ENCODE measurements at places on chromosomes 12 and 14. TPM values are rescaled to one million over a fixed set of nuclear protein-coding genes. Genes with fewer than 3 reads are reported as not detected.

- H3K36me3 ChIP-seq: peaks cover 81% of the 10 kb centered on the region
- H3K4me3 ChIP-seq: no peak overlapping the region
- no peaks in the 10 kb centered on the region for H3K4me1 ChIP-seq
- H3K27me3 ChIP-seq: no peaks in the 10 kb centered on the region
- no peak for DNase-seq
Measured at GRCh38 chr12:132946246-132946820, 9.8 kb downstream of the ZNF605 start.

- H3K4me3 ChIP-seq: no peak overlapping the region
- DNase-seq: no peak
- no peak overlapping the region for H3K27ac ChIP-seq
- no peaks in the 10 kb centered on the region for H3K4me1 ChIP-seq
- no peaks in the 10 kb centered on the region for H3K27me3 ChIP-seq
- no peaks in the 10 kb centered on the region for H3K36me3 ChIP-seq
Measured at GRCh38 chr14:47466916-47467315, 208.5 kb downstream of the MDGA2 start.

PXN gene
- total RNA-seq: 65.3 TPM

GRCh38 chr14:81385886-81386285, 14.2 kb downstream of the STON2 start:
- no peaks in the 10 kb centered on the region for H3K27me3 ChIP-seq
- no peak overlapping the region for H3K27ac ChIP-seq
- no peaks in the 10 kb centered on the region for H3K36me3 ChIP-seq
- H3K4me1 ChIP-seq: no peaks in the 10 kb centered on the region

TAS2R42 gene
- total RNA-seq: not detected

SLC7A8 gene
- 23.5 TPM for total RNA-seq

DNA sequence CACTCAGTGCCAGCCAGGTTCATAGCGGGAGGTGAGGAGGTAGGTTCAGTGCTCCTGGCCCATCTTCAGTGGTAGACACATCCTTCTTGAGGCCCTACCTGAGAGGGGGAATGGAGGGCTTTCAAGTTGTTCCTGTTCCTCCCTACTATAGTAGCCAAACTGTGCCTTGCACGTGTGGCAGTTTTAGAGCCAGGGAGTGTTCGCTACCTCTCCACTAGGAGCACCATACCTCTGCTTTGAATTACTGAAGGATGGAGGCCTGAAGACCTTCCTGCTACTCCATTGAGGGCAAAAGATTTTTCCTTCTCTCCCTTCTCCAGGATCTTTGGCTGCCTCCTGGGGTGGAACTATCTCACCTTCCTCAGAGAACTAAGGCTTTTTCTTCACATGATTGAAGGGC, 5.9 kb upstream of the ALG10 start:
- H3K4me1 ChIP-seq: peaks cover 2% of the 10 kb centered on the region
- H3K27me3 ChIP-seq: no peaks in the 10 kb centered on the region
- H3K36me3 ChIP-seq: no peaks in the 10 kb centered on the region

GRCh38 chr12:120015313-120015712, 26.3 kb downstream of the BICDL1 start:
- DNase-seq: no peak
- H3K27ac ChIP-seq: no peak overlapping the region
- no peaks in the 10 kb centered on the region for H3K36me3 ChIP-seq
- peaks cover 9% of the 10 kb centered on the region for H3K27me3 ChIP-seq
- no peak overlapping the region for H3K4me3 ChIP-seq

P2RX7 gene
- total RNA-seq: 4.3 TPM

DNA sequence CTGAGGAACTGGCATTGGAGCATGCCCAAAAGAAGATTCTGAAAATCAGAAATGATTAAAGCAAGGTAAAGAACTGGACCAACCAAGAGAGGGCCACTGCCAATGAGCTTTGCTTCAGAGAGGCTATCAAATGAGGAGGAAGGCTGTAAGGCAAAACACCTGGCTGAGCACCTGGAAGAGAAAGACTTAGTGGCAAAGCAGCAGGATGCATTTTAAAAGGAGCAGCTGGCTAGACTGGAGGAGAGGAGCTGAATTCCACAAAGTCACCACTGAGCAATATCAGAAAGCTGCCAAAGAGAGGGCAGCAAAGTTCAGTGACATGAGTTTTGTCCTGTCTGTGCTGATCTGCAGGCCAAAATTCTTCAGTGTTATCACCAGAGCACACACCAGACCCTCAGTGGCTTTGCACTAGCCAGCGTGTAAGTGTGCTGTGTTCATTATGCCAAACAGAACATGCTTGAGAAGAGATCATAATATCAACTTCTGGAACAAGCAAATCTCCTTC, 338.7 kb downstream of the TRHDE start:
- H3K36me3 ChIP-seq: no peaks in the 10 kb centered on the region
- H3K4me3 ChIP-seq: no peak overlapping the region
- H3K27ac ChIP-seq: no peak overlapping the region
- no peak for DNase-seq
- H3K4me1 ChIP-seq: no peaks in the 10 kb centered on the region

DNA sequence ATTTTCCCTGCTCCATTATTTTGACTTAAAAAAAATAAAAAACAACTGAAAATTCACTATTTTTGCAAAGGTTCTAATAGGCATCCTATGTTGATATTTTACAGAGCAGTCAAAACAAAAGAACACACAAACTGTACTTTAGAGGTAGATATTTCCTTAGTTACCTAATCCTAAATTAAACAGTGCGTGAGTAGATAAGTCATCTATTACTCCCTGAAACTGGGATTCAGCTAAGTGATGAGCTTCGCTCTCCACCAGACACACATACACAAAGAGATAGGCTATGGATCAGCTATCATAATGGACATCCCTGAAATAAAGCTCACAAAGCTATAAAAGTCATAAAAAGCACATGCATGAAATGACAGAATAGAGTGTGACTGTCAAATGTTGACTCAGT, 398.7 kb downstream of the SOX5 start:
- DNase-seq: no peak
- no peak overlapping the region for H3K4me3 ChIP-seq
- H3K27ac ChIP-seq: no peak overlapping the region
- no peaks in the 10 kb centered on the region for H3K36me3 ChIP-seq
- H3K4me1 ChIP-seq: no peaks in the 10 kb centered on the region

CLEC4C gene
- not detected for total RNA-seq

TAS2R7 gene
- total RNA-seq: not detected

TDRD9 gene
- 2.9 TPM for total RNA-seq

KRT8 gene
- total RNA-seq: 270 TPM

CACNB3 gene
- 41.0 TPM for total RNA-seq

DNA sequence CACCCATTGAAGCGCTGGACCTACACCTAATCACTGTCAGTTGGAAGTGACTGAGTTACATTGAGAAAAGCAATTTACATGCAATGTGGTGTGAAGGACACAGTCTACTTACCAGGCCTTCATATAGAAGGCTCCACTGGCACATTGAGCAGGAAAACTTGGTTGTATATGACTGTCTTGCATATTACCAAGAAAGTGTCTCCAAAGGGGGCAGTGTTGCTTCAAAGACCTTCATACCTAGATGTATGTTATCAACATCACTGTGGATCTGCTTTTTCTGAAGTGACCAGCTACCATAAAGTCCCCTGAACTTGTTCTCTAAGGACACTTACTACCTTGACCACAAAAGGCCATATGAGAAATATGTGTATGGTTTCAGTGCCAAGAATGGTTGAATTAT, 64.1 kb downstream of the NELL2 start:
- no peak overlapping the region for H3K27ac ChIP-seq
- no peaks in the 10 kb centered on the region for H3K4me1 ChIP-seq
- no peaks in the 10 kb centered on the region for H3K36me3 ChIP-seq
- H3K4me3 ChIP-seq: no peak overlapping the region
- no peaks in the 10 kb centered on the region for H3K27me3 ChIP-seq
- DNase-seq: no peak

- no peak overlapping the region for H3K27ac ChIP-seq
- H3K27me3 ChIP-seq: no peaks in the 10 kb centered on the region
- no peaks in the 10 kb centered on the region for H3K4me1 ChIP-seq
- no peak for DNase-seq
- H3K4me3 ChIP-seq: no peak overlapping the region
Measured at GRCh38 chr12:68856510-68856909, 48.5 kb downstream of the MDM2 start.

ANO2 gene
- 17.9 TPM for total RNA-seq

AEBP2 gene
- total RNA-seq: 31.8 TPM

DNA sequence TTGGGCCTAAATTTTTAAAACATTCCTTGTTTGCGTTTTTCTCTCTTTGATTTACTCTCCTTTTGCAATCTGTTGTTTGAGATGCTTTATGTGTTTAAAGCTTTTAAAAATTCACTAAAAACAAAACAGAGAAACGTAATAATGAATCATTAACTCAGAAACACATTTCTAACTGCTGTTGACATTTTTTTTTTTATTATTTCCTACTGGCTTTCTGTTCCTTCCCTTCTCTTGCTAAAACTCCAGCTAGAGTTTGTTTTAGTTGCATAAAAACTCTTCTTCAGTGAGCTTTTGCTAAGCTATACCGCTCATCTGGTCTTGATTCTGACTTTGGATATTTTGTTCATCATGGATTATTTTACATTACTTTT, 29.0 kb upstream of the SRGAP1 start:
- H3K36me3 ChIP-seq: no peaks in the 10 kb centered on the region
- no peak overlapping the region for H3K27ac ChIP-seq
- no peak for DNase-seq
- no peaks in the 10 kb centered on the region for H3K27me3 ChIP-seq

GRCh38 chr14:69129264-69129880, 23.5 kb downstream of the DCAF5 start:
- no peak for DNase-seq
- H3K4me1 ChIP-seq: peaks cover 57% of the 10 kb centered on the region
- no peaks in the 10 kb centered on the region for H3K27me3 ChIP-seq
- no peak overlapping the region for H3K4me3 ChIP-seq
- H3K27ac ChIP-seq: peak overlapping the region; percentile 71
- no peaks in the 10 kb centered on the region for H3K36me3 ChIP-seq

GRCh38 chr12:111166779-111167540, 201.9 kb downstream of the PHETA1 start:
- H3K4me1 ChIP-seq: no peaks in the 10 kb centered on the region
- H3K27ac ChIP-seq: no peak overlapping the region
- no peak overlapping the region for H3K4me3 ChIP-seq
- no peaks in the 10 kb centered on the region for H3K36me3 ChIP-seq

DNA sequence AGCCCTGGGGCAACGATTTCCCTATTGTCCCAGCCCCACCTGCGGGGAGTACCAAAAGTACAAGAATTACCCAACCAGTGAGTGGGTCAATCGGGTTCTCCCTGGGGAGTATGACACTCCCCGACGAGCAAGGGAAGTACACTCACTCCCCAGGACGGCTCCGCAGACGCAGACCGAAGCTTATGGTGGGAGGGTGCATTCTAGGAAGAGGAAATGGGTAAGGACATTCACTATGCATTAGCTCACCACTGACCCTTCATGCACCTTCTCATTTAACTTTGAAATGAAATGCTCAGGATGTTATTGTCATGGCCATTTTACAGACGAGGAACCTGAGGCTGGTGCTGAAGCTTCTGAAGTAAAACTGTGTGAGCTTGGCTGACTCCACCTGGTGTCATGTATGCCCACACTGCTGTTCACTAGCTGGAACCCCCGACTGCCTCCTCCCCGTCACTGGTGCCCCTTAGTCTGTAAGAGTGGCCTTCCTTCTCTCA, 45.8 kb upstream of the TMED10 start:
- DNase-seq: no peak
- H3K4me3 ChIP-seq: no peak overlapping the region
- no peaks in the 10 kb centered on the region for H3K36me3 ChIP-seq
- H3K27ac ChIP-seq: no peak overlapping the region
- no peaks in the 10 kb centered on the region for H3K4me1 ChIP-seq

DNA sequence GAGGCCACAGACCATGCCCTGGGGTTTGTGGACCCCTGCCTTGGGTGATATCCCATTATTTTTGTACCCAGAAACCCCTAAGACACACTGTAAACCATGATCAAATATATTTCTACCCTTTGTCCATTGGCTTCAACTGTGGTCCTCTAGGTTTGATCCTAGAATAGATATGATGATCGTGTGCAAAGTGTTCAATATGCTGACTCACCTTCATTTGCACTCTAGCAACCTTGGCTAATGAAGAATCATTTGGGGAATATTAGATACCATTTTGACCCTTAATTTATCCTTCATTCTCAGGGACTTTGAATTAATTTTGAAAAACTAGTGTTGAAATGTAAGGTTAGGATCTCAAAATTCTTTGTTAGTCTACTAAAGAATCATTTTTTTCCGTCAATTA, 73.1 kb upstream of the RAP1B start:
- no peak overlapping the region for H3K4me3 ChIP-seq
- no peak overlapping the region for H3K27ac ChIP-seq
- H3K36me3 ChIP-seq: no peaks in the 10 kb centered on the region

SLC8A3 gene
- 1.7 TPM for total RNA-seq

- no peaks in the 10 kb centered on the region for H3K27me3 ChIP-seq
- no peak overlapping the region for H3K4me3 ChIP-seq
- H3K36me3 ChIP-seq: no peaks in the 10 kb centered on the region
- H3K27ac ChIP-seq: no peak overlapping the region
- peak; percentile 88 for DNase-seq
Measured at GRCh38 chr12:52627395-52628110, 9.2 kb upstream of the KRT73 start.

- H3K4me3 ChIP-seq: no peak overlapping the region
- H3K36me3 ChIP-seq: no peaks in the 10 kb centered on the region
- no peaks in the 10 kb centered on the region for H3K4me1 ChIP-seq
- DNase-seq: no peak
- H3K27me3 ChIP-seq: no peaks in the 10 kb centered on the region
Measured at GRCh38 chr14:22463763-22464173, 125.3 kb downstream of the DAD1 start.

GRCh38 chr12:38053655-38054464, 262.7 kb upstream of the ALG10B start:
- H3K27ac ChIP-seq: no peak overlapping the region
- H3K4me1 ChIP-seq: no peaks in the 10 kb centered on the region
- no peaks in the 10 kb centered on the region for H3K36me3 ChIP-seq
- no peaks in the 10 kb centered on the region for H3K27me3 ChIP-seq

TM7SF3 gene
- total RNA-seq: 41.1 TPM

CACNA1C gene
- 50.3 TPM for total RNA-seq

KICS2 gene
- total RNA-seq: 8.8 TPM

DNA sequence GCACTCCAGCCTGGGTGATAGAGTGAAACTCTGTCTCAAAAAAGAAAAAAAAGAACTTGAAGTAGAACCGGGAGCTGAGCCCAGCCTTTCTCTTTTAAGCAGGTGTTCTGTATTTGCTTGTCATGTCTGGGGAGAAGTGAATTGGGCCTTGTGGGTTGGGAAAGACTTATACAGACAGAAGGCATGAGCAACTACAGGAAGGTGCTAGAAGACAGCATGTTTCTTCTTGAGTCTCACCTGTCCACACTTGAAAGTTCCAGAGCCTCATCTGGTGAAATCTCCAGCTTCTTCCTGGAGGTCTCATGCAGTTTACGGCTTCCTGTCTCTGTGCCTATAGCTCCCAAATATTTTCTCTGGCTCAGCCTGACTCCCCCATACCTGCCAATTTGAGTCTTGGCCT, 2.5 kb downstream of the PGAM5 start:
- H3K4me3 ChIP-seq: no peak overlapping the region
- peaks cover 29% of the 10 kb centered on the region for H3K4me1 ChIP-seq
- H3K27me3 ChIP-seq: no peaks in the 10 kb centered on the region
- no peak overlapping the region for H3K27ac ChIP-seq
- no peak for DNase-seq
- peaks cover 32% of the 10 kb centered on the region for H3K36me3 ChIP-seq

- H3K27ac ChIP-seq: no peak overlapping the region
- no peaks in the 10 kb centered on the region for H3K36me3 ChIP-seq
- DNase-seq: no peak
- no peaks in the 10 kb centered on the region for H3K27me3 ChIP-seq
- no peaks in the 10 kb centered on the region for H3K4me1 ChIP-seq
- no peak overlapping the region for H3K4me3 ChIP-seq
Measured at GRCh38 chr12:38689195-38689594, 216.2 kb downstream of the CPNE8 start.

GRCh38 chr14:91413547-91414474, 3.8 kb downstream of the CCDC88C start:
- no peak overlapping the region for H3K27ac ChIP-seq
- no peak overlapping the region for H3K4me3 ChIP-seq
- no peaks in the 10 kb centered on the region for H3K36me3 ChIP-seq
- H3K27me3 ChIP-seq: peaks cover 6% of the 10 kb centered on the region
